ENCODE measurements at places on chromosomes 6 and 20. TPM values are rescaled to one million over a fixed set of nuclear protein-coding genes. Genes with fewer than 3 reads are reported as not detected.

The FRS3 gene
- 2.5 TPM for total RNA-seq

The BMP5 gene
- 0.05 TPM for total RNA-seq

The CDK5RAP1 gene
- 36.5 TPM for total RNA-seq

The HMGN4 gene
- 78.0 TPM for total RNA-seq

The XRN2 gene
- total RNA-seq: 111 TPM

The BNIP5 gene
- total RNA-seq: not detected

The ZBTB2 gene
- total RNA-seq: 17.0 TPM

The C20orf96 gene
- 9.4 TPM for total RNA-seq

The SRMS gene
- not detected for total RNA-seq

The NRSN1 gene
- not detected for total RNA-seq

The HSPA12B gene
- 0.53 TPM for total RNA-seq

The BACH2 gene
- total RNA-seq: 0.30 TPM

The RAET1E gene
- 3.2 TPM for total RNA-seq

The CHMP4B gene
- 178 TPM for total RNA-seq

The RNF182 gene
- 3.8 TPM for total RNA-seq

The VARS1 gene
- total RNA-seq: 61.8 TPM

The PRRT1 gene
- total RNA-seq: 0.95 TPM

The CLDN20 gene
- not detected for total RNA-seq

The CSE1L gene
- total RNA-seq: 105 TPM

The SMIM29 gene
- 29.6 TPM for total RNA-seq

The PET117 gene
- 26.5 TPM for total RNA-seq

The PRSS35 gene
- total RNA-seq: 0.08 TPM

The POU3F2 gene
- not detected for total RNA-seq
